Gastroesophageal sphincter (tissue), 4 donors: ENCODE measurements at places on chromosomes 5 and 9. TPM values are rescaled to one million over a fixed set of nuclear protein-coding genes. Genes with fewer than 3 reads are reported as not detected.

GRCh38 chr5:75051217-75051751, 1.1 kb downstream of the GCNT4 start:
- ATAC-seq: no peak

- peak; percentile 73 for ATAC-seq
Observed at GRCh38 chr9:99105152-99106043, 485 bp downstream of the TGFBR1 start.

GRCh38 chr9:111198936-111199335, 131.1 kb downstream of the OR2K2 start:
- no peak for ATAC-seq

- ATAC-seq: no peak
Observed at GRCh38 chr5:125152044-125152443, 405.6 kb upstream of the ZNF608 start.

- no peak for ATAC-seq
Observed at GRCh38 chr5:96317945-96318344, 115.1 kb downstream of the PCSK1 start.

DNA sequence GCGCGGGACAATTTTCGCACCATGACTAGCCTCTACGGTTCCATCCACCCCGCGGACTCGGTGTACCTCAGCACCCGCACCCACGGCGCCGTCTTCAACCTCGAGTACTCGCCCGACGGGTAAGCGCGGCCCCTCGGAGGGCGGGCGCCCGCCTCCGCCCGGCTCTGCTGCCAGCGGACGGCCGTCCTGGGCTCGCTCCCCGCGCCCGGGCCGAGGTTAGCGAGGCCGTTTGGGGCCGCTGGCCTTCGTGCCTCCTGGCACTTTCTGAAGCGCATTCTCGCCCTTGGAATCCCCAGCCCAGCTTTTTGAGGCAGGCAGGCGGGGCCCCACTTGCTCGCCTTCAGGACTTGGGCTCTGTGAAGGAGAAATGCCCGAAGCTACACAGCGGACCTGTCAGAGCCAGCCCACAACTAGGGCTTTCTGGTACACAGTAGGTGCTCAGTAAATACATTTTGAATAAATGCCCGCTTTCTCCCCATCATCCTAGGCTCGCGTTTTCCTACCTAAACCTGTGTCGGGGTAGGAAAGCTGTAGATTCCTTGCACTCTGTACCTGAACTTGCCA, 772 bp downstream of the DCAF10 start:
- ATAC-seq: peak; percentile 35

GRCh38 chr5:140042643-140043507, at the start of gene NRG2:
Gene NRG2 (minus strand): TSS chr5:140043299.
- ATAC-seq: peak; percentile 90

DNA sequence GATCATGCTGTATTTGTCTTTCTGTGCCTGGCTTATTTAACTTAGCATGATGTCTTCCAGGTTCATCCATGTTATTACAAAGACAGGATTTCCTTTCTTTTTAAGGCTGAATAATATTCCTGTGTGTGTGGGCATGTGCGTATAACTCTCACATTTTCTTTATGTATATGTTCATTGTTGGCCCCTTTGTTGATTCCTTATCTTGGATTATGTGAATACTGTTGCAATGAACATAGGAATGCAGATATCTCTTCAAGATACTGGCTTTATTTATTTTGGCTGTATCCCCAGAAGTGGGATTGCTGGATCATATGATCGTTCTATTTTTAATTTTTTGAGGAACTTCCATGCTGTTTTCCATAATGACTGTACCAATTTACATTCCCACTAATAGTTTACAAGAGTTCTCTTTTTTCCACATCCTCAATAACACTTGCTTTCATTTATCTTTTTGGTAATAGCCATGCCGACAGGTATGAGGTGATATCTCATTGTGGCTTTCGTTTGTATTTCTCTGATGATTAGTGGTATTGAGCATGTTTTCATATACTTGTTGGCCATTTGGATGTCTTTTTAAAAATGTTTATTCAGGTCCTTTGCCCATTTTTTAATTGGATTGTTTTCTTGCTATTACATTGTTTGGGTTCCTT, 38.0 kb downstream of the CREBRF start:
- ATAC-seq: no peak

GRCh38 chr9:14179449-14179848, 134.5 kb downstream of the NFIB start:
- no peak for ATAC-seq

DNA sequence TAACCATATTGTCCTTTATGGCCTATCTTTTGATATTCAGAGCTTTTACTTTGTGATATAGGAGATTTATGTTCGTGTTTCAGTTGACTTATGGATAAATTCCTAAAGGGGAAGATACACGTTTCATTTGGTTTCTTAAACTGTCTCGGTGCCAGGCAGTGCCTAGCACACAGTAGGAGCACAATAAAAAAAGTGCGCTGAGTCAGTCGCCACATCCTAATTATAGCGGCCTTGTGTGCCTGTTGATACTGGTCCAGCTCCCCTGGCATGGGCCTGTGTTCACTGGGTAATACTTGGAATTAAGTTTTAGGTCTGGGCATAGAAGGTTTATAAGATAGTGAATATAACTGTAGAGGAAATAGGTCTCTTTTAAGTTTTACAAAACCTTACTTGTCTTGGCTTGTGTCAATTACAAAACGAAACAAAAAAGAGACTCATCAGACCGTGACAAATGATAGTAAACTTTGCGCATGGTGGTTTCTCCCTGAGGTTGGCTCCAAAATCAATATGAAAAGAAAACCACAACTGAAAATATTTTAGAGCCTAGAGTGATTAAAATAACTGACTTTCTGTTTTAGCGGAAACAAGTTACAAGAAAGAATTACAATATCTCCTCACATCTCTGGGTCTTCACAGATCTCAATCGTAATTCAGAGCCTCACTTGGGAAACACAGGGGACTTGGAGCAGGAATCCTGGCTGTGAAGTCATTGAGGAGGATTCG, 84.8 kb downstream of the MVB12B start:
- ATAC-seq: no peak

DNA sequence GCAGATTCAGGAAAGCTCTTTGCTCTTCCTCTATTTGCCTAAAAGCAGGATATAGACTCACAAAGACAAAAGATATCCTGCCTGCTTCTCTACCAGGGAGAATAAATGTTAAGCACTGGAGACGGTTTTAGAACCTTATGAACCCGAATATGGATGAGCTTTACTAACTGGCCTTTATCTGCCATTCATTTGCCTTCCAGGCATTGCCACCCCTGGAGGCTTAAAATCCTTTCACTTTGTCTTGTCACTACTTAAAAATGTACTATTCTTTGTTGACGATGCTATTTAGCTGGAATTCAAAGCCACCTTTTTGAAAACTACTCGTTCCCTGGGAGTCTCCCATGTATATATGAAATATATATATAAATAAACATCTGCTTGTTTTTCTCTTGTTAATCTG, 23.2 kb upstream of the LVRN start:
- ATAC-seq: no peak

DNA sequence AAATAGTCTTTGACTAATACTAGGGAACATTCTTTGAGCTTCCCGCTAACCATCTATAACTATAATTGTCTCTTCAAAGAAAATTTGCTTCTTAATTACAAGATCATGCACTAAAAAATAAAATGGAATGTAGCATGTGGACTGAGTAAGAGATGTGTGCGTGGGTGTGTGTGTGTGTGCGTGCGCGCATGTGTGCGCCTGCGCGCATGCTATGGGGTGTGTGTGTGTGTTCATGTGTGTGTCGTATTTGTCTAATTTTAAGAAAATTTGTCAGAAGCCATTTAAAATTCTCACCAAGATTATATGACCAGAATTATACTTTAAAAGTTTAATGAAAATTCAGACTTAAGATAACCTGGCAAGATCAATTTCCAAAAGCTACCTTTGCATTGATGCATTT, 593.0 kb downstream of the ACTL7B start:
- no peak for ATAC-seq

DNA sequence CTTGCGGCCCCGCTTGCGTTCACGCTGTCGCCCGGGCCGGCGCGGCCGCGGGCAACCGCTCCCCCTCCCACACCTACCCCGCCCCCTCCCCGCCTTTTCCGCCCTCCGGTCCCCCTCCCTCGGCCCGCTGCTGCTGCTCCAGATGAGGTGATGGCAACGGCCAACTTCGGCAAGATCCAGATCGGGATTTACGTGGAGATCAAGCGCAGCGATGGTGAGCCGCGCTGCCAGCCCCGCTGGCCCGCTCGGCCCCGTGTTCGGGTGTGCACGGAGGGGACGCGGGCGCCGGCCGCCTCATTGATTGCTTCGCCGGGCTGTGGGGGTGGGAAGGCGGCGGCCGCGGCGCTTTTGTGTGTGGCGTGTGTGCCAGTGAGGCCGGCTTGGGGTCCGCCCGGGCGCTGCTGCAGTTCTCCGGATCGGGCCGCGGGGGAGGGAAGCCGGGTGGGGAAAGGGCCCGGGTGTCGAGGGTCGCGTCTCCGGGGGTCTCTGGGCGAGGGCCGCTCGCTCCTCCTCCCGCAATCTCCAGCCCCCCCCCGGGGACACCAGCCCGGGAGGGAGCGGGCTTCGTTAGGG, 403 bp downstream of the KIF2A start:
- ATAC-seq: peak; percentile 62

DNA sequence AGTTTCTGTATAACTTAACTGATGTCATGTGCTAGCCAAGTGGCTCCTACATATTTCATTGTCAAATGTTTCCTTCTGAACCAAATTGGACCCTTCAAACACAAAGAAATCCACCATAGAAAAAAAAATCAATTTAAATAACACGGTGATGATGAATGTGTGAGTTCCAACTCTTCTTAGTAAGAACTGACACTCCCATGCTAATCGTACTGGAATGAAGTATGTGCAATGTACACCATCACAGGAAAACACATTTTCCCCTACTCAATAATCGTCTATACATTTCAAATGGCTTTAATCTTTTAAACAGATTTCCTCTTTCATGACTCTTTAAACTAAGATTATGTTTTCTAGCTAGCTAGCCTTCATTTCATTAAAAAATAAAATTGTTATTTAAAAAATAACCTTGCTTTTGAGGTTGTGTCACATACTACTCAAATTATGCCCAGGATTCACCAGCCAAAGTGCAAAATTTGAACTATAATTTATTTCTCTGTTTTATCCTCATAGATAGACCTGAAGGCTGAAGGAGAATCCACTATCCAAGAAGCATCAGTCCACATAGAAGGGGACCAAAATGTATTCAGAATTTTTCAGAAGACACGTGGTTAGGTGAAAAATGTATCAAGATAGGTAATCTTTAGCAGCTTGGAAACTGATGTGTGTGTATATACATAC, 131.0 kb upstream of the ITGA1 start:
- ATAC-seq: no peak

- ATAC-seq: no peak
Observed at GRCh38 chr9:3660936-3661335, 135.1 kb upstream of the RFX3 start.

DNA sequence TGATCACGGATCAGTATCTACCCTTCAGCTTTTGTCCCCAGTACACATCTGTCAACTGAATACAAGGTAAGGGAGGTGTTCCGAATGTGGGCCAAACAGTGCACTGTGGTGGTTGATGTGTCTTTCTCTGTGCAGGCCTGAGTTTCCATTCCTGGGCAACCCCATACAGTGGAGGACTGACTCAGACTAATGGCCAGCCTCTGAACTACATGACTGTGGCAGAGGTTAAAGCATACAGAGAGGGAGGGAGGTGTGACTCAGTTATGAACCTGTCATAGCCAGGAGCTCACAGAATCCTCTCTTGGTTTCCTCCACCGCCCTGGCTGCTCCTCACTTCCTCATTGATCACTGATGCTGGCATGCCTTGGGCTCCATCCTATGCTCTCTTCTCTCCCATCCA, 136.4 kb upstream of the TAS2R1 start:
- no peak for ATAC-seq

DNA sequence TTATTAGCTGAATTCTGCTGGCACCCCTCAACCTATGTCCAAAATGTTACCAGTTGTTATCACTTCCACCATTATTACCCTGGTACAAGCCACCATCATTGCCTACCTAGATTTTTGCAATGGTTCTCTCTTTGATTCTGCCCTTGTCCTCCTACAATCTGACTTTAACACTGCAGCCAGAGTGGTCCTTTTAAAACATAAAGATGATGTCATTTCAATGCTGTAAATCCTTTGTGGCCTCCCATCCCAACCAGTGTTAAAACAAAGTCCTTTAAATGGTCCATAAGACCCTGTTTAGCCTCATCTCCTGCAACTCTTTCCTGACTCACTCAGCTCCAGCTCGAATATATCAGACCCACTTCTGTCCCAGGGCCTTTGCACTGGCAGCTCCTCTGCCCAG, 54.9 kb upstream of the FSTL4 start:
- no peak for ATAC-seq

- ATAC-seq: no peak
Observed at GRCh38 chr9:130030651-130031127, 12.3 kb downstream of the FNBP1 start.

GRCh38 chr9:110095161-110095595, 112.8 kb downstream of the C9orf152 start:
- no peak for ATAC-seq

DNA sequence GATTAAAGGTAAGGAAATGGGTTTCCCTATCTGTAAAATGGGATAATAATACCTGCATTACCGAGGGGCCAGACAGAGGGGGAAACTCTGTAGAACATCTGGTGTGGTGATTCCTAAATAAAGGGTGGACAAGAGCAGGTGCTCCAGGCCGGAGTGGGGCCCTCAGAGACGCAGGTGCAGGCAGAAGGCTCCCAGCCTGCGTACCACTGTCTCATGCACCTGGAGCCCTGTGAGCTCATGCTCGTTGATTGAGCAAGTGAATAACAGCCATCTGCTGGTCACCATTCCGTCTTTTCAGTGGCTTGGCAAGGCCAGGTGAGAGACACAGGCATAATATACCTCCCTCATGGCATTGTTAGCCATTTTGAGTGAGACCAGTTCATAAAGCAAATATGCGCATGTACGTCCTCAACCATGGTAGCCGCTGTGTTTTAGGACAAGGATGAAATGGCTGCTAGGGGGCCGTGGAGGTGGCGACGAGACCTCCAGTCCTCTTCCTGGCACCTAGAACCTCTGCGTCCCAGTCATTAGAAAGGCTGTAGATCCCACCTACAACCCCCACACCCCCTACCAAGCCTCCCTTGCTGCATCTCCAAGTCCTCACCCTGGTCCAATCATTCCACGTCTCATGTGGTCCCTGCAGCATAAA, 198.0 kb upstream of the MVB12B start:
- no peak for ATAC-seq

Gene LURAP1L
- 26.9 TPM for total RNA-seq

Gene SLC25A2
- not detected for total RNA-seq

Gene UNC5A
- not detected for total RNA-seq

Gene TNFSF8
- 2.1 TPM for total RNA-seq

Gene CLTA
- total RNA-seq: 195 TPM

Gene ENTPD2
- 0.58 TPM for total RNA-seq

Gene JAK2
- total RNA-seq: 35.0 TPM

Gene SPATA31D4
- total RNA-seq: not detected
